Upper lobe of left lung (tissue), 6 donors: ENCODE measurements at places on chromosomes 4 and X. TPM values are rescaled to one million over a fixed set of nuclear protein-coding genes. Genes with fewer than 3 reads are reported as not detected.

- no peaks in the 10 kb centered on the region for H3K4me1 ChIP-seq
- H3K27me3 ChIP-seq = no peaks in the 10 kb centered on the region
- no peak for DNase-seq
- no peaks in the 10 kb centered on the region for H3K36me3 ChIP-seq
Observed at GRCh38 chr4:71006203-71006907, 12.9 kb downstream of the DCK start.

DNA sequence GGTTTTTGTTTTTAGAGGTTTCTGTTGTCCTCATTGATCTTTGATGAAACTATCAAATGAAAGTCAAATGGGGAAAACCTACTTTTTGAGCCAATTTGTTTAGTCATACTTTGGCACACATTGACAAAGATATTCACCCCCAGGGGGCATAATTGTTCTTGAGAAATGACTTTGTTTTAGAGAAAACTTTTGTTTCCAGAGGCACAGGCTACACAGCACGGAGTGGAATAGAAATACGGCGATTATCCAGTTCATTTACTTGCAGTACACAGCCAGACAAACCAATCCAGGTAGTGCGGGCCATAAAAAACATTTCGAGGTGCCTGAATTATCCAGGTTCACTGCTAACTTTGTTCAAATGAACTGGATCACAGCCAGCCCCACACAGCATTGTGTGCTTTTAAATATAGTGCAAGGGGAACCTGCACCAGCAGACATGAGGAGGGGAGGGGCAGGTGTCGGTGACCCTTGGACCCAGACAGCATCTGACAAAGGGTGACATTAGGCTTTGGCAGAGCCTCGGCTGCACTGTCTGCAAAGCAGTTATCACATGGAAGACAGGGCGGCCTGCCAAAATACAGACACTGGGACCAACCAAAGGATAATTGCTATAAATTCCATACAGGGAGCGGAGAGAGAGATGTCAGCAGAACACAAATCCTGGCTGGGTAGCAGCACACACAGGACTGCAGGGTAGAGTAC, 179.6 kb upstream of the NOCT start:
- H3K36me3 ChIP-seq = no peaks in the 10 kb centered on the region
- no peak overlapping the region for H3K27ac ChIP-seq
- H3K4me3 ChIP-seq = no peak overlapping the region
- H3K4me1 ChIP-seq = no peaks in the 10 kb centered on the region
- no peaks in the 10 kb centered on the region for H3K27me3 ChIP-seq

SAT1 gene
- total RNA-seq = 657 TPM

APBB2 gene
- total RNA-seq = 105 TPM

DNA sequence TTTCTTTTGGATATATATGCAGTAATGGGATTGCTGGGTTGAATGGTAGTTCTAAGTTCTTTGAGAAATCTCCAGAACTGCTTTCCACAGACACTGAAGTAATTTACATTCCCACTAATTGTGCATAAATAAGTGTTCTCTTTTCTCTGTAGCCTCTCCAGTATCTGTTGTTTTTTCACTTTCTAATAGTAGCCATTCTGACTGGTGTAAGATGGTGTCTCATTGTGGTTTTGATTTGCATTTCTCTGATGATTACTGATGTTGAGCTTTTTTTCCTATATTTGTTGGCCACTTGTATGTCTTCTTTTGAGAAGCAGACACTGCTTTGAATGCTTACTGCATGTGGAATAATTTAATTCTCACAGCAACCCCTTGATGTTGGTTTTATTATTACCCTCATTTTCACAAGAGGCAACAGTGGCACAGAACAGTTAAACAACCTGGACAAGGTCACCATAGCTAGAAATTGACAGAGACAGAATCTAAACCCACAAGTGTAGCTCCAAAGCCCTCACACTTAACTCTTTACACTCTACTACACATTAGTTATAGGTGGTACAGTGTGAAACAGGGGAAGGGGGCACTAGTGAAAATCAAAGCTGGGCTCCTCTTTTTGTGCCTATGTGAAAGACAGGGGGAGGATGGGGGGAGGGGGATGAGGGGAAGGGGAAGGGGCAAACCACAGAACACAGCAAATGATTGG, 96.1 kb downstream of the REELD1 start:
- H3K36me3 ChIP-seq = no peaks in the 10 kb centered on the region
- H3K27me3 ChIP-seq = no peaks in the 10 kb centered on the region
- no peak overlapping the region for H3K27ac ChIP-seq
- H3K4me1 ChIP-seq = no peaks in the 10 kb centered on the region
